Activated CD8-positive, alpha-beta T cell treated with anti-CD3 and anti-CD28 coated beads for 36 hours (primary cell): ENCODE measurements at places on chromosomes 1 and 21. TPM values are rescaled to one million over a fixed set of nuclear protein-coding genes. Genes with fewer than 3 reads are reported as not detected.

GRCh38 chr1:165580931-165581871 lies 37.4 kb downstream of the LRRC52 start:
- no peak for DNase-seq

- DNase-seq = no peak
These were observed 30.0 kb upstream of the FGGY start for GRCh38 chr1:59266927-59267293.

The PLA2G2F gene
- not detected for total RNA-seq

- DNase-seq = no peak
These were observed 291.5 kb upstream of the VAMP3 start for GRCh38 chr1:7479571-7479970.

The ST6GALNAC5 gene
- total RNA-seq = not detected

- no peak for DNase-seq
These were observed 190.7 kb downstream of the PTBP2 start for GRCh38 chr1:96912248-96912647.

DNA sequence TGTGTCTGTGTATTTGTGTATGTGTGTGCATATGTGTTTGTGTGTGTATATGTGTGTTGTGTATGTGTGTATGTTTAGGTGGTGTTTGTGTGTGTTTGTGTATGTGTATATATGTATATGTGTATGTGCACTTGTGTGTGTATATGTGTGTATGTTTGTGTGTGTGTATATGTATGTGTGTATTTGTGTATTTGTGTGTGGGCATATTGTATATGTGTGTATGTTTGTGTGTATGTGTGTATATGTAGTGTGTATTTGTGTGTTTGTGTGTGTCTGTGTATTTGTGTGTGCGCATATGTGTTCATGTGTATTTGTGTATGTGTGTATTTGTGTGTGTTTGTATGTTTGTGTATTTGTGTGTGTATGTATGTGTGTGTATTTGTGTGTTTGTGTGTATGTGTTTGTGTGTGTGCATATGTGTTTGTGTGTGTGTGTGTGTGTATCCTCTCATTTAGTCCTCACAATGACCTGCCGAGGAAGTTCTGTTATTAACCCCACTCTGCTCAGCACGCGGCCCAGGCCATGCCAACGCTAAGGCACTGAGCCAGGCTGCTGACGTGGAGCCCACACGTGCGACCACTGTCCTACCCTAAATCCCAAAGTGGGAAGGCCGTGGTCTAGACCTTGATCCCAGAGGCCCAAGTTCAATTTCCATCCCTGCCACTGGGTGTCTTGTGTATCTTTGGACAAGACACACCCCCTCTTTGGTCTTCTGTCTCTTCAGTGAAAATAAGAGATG lies 43.2 kb upstream of the TMEM51 start:
- DNase-seq = no peak

DNA sequence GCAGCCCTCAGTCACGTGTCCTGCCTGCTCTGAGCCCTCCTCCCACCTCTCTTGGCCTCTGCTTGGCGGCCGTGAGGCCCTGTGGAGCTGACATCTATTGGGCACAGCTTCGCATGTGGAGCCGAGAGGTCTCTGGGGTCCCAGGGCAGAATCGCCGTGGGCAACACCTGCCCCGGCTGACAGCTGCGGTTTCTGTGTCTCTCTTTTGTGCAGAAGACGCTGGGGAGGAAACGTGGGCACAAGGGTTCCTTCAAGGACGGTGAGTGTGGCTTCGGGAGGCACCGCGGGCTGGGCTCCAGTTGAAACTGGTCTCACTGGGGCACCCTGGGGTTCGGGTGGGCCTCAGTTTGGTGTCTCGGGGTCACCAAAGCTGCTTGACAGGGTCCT lies 11.5 kb downstream of the ARHGEF16 start:
- DNase-seq = no peak

The TMEM39B gene
- total RNA-seq = 27.7 TPM

The ACADM gene
- 47.5 TPM for total RNA-seq

GRCh38 chr1:209328196-209328595 lies 255.3 kb upstream of the CAMK1G start:
- no peak for DNase-seq

DNA sequence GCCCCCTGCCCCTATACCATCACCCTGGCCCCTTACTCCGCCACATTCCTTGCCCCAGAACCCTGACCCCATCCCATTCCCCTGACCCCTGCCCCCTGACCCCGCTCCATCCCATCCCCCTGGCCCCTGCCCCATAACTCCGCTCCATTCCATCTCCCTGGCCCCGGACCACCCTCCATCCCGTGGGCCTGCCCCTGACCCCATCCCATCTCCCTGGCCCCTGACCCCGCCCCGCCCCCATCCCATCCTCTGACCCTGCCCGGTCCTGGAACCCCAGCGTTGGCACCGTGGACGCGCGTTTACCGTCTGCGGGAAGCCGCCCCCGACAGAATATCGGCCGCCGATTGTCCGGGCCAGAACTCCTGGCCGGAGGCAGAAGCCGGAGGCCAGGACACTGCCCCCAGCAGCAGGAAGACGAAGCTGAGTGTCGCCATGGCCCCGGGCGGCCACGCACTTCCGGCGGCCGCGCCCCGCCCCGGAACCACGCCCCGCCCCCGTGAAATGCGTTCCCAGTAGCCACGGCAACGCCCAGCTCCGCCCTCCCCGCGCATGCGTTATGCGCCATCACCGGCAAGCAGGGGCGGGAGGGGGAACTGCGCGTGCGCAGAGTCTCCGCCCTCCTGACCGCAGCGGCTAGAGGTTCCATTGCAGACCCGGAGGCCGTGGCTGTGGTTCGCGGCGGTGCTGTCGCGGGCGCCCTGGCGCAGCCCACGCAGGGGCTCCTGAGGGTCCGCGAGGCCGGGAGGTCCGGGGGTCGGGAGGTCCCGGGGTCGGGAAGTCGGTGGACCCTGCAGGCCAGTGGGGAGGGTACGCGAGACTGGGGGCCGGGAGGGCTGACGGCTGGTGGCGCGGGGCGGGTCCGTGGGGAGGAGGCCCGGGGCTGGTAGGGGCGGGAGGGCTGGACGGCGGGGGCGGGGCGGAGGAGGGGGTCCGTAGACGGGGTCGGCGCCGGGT lies at the start of gene POFUT2:
Gene POFUT2 (minus strand): TSS at position 458 of the 954 bp plus-strand sequence. CDS start 24 bp downstream, at position 434.
- DNase-seq = peak; percentile 97

The GPR161 gene
- total RNA-seq = 0.20 TPM

DNA sequence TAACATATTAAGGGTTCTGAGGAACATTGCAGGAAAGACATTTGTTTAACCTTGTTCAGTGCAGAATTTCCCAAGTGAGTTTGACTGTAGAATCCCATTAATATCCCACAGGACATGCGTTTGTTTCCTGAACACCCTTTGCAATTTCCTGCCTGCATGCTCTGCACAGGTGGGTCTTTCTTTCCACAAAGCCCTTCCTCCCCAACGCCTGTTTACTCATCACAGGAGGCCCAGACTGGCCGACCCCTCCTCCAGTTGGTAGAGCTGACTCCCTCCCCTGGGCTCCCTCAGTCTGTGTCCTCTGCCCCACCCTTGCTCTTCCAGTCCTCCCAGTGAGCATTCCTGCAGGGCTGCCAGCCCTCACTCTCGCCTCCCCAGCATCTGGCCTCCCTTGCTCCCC lies 47.5 kb upstream of the CTPS1 start:
- no peak for DNase-seq

- peak; percentile 58 for DNase-seq
These were observed 294.7 kb downstream of the SIPA1L2 start for GRCh38 chr1:232335261-232335660.

- no peak for DNase-seq
These were observed 180.8 kb upstream of the CACYBP start for GRCh38 chr1:174818951-174819350.

- DNase-seq = no peak
These were observed 5.6 kb downstream of the YOD1 start for GRCh38 chr1:207045453-207045852.

- no peak for DNase-seq
These were observed 1.0 kb downstream of the TEX38 start for GRCh38 chr1:46672696-46673095.

The IGSF21 gene
- total RNA-seq = not detected

DNA sequence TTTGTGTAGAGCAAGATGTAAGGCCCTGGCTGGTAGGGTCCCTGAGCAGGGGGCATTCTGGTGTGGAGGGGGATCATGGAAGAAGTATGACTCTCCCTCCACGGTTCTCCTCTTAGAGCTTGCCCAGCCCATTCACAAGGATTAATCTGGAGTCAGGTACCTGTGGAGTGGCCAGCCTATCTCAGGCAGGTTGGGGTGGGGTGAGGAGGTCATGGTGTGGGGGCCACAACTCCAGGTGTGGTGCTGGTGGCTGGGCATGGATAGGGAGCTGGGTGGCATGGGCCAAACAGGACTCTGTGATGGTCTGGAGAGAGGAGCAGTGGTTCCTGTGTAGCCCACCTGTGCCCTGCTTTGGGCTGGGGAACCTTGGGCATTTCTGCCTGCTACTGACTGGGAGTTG lies 32.3 kb downstream of the TMCC2 start:
- DNase-seq = no peak

The TACSTD2 gene
- total RNA-seq = 0.68 TPM

GRCh38 chr1:159408862-159409400 lies 23.1 kb upstream of the OR10J4 start:
- DNase-seq = no peak
